Caco-2 (cell line): ENCODE measurements at places on chromosomes 2 and 18.

- no peak for DNase-seq
Measured at GRCh38 chr2:215994911-215995310, 18.4 kb downstream of the MREG start.

DNA sequence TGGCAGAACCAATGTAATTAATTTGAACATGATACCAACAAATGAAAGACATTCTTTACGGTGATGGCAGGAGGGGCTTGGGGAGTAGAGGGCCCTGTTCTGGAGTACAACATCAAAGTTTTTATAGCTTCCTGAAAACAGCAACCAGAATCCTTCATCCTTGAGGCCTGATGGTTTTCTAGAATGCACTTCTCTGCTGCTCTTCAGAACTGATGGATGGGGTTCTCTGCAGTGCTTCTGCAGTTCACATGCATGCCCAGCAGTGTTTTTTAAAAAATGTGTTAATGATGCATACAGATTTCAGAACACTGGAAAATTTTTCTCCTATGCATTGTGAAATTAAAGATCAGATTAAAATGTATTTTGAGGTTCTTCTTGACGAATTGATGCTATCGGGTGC lies 2.5 kb downstream of the LTBP1 start:
- DNase-seq: no peak

- no peak for DNase-seq
Measured at GRCh38 chr18:13416208-13416607, 197.6 kb downstream of the LDLRAD4 start.

GRCh38 chr18:78979056-78979729 lies 425 bp upstream of the SALL3 start:
- no peak for DNase-seq

GRCh38 chr18:57909620-57910019 lies 106.5 kb upstream of the ATP8B1 start:
- no peak for DNase-seq

DNA sequence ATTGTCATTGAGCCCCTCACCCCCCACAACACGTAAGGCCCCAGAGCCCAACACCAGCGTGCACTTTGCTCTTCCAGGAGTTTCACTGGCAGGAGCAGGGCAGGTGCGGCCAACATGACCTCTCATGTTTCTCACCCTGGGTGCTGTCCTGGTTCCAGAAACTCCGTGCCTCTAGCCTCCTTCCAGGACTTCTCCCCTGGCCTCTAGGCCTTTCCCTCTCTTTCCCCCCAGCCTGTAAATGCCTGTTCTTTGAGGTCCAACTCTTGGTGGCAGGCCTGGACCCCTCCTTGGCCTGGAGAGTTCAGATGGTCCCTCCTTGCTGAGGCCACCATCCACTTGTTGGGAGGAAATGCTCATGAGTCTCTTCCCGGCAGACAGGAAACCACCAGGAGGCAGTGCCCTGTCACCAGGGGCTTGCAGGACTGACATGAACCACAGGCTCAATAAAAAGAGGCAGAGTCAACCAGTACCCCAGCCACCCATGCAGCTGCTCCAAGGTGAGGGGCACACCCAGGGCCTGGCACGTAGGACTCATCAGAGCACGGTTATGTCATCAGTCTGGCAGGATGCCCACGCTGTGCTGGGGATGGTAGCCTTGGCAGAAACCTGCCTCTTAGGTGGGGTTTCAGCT lies 1.5 kb downstream of the MALL start:
- DNase-seq: peak; percentile 30

GRCh38 chr2:240212425-240213225 lies 72.2 kb upstream of the OTOS start:
- DNase-seq: no peak

DNA sequence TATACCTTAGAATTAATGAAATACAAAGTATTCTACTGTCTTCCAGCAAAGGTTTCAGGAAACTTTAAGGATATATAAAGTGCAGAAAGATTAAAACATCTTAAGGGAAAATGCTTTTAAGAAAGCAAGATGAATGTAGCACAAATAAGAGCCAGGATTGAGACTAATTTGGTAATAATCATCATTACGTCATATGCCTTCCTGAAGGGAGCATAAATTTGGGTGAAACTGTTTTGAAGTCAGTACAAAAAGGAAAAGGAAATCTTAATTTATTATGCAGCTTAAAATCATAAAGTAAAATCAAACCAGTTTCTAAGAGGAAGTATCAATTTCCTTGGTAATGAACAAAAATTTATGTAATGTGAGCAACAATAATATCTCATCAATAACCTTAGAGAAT lies 221.7 kb downstream of the CTNNA2 start:
- no peak for DNase-seq

- DNase-seq: no peak
Measured at GRCh38 chr2:170984079-170984478, 55.0 kb downstream of the GORASP2 start.

GRCh38 chr2:240920783-240921231 lies 14.7 kb downstream of the CROCC2 start:
- DNase-seq: no peak

- DNase-seq: no peak
Measured at GRCh38 chr2:174593574-174594203, 3.9 kb downstream of the WIPF1 start.

GRCh38 chr2:105736145-105736544 lies 8.6 kb upstream of the NCK2 start:
- DNase-seq: no peak

- no peak for DNase-seq
Measured at GRCh38 chr2:32712870-32713269, 85.0 kb downstream of the TTC27 start.

GRCh38 chr2:66233981-66234380 lies 200.9 kb upstream of the MEIS1 start:
- DNase-seq: peak; percentile 24

GRCh38 chr18:78505851-78506461 lies 473.7 kb upstream of the SALL3 start:
- no peak for DNase-seq

DNA sequence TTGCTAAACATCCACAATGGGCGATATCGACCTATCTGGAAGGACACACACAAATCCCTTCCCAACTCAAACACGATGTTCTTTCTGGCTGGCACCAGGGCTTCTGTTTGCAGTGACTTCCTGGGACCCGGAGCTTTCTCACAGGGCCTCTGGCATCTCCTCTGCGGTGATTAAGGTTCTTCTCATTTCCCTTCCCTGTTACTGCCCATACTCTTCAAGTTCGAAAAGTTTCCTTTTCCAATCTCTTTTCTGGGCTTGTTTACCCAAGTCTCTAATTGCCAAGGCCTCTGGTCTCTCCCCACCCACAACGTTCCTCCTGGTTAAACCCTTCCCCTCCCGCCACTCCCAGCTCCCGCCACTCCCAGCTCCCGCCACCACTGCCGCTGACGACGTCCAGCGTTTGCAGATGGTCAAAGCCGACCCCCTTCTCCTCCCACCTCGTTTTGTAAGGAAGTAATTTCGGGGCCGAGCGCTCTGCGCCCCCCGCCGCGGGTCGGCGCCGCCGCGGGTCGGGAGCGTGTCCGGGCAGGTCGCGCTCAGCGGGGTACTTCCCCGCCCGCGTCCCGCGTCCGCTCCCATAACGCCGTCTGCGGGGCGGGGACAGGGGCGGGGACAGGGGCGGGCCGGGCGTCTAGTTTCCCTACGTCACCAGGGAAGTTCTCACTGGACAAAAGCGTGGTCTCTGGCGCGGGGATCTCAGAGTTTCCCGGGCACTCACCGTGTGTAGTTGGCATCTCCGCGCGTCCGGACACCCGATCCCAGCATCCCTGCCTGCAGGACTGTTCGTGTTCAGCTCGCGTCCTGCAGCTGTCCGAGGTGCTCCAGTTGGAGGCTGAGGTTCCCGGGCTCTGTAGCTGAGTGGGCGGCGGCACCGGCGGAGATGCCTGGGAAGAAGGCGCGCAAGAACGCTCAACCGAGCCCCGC lies at the start of gene PMAIP1:
TSS of gene PMAIP1 (plus strand) at position 699 of the 924 bp plus-strand sequence. CDS start at position 881, 182 bp downstream.
- DNase-seq: peak; percentile 70

GRCh38 chr2:161243312-161243711 lies 64.9 kb upstream of the PSMD14 start:
- DNase-seq: no peak

DNA sequence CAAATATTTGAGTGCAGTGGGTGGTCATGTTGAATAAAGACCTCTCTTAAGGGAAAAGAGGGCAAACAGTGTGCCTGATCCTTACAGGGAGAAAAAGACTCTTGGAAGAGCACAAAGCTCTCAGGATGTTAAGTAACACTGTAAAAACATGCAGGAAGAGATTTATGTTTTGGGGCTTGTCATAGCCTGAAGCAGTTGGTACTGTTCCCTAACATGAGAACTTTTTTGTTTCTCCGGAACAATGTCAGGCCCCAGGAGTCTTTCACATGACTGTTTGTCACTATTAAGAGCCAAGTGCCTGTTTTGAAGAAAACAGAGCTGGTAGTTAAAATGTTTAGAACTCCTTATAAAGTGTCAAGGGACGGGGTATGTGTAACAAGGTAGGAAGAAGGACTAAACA lies 83.7 kb upstream of the B3GNT2 start:
- no peak for DNase-seq

DNA sequence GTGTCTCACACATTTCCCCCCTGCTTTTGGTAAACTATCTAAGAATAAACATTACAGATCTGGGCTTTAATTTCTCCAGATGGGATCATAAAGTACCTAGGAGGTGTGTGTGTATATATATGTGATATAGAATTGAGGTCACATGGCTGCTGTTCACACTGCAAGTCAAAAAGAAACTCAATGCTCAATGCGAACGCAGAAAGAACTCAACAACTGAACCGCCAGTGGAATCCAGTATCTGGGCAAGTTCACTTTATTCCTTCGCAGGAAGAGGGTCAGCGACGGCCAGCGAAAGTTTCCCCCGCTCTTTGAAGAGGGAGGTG lies 17.7 kb downstream of the POU3F3 start:
- DNase-seq: no peak

GRCh38 chr2:129481306-129482219 lies 497.9 kb upstream of the RAB6C start:
- no peak for DNase-seq

DNA sequence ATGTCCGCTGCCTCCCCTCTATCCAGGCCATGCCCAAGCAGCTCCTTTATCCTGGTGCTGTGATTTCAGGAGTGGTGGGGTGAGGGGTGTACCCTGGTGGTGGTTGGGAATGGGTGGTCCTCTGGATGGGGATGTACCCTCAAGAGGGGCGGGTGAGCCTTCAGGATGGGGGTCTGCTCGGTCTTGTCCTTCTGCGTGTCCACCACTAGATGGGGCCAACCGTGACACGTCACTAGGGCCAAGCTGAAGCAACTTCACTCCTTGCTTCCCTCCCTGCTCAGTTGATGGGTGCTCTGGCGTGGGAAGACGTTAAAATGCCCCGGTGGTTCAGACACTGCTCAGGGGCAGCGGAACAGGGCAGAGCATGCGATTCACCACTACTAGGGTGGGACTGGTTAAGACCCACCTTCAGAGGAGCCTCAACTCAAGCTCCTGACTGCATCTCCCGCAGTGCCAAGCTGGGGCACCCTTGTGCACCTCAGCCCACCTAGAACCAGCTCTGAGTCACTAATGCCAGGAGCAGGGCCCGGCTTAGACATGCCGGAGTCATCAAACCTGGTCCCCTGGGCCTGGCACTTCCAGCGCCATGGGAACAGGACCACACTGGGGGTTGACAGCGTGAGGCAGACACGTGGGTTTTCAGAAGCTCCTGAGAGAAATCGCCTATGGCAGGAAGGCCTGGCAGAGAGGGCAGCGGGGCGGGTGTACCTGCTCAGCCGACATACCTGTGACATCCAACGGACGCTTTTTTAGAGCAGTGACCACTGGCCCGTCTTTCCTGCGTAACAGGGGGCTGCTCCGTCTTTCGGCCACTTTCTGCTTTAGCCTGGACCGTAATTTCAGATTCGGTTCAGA lies 256.7 kb downstream of the HDAC4 start:
- DNase-seq: no peak

- DNase-seq: no peak
Measured at GRCh38 chr2:101121174-101121573, 30.0 kb downstream of the TBC1D8 start.

GRCh38 chr2:41722668-41723369 lies 325.0 kb upstream of the PKDCC start:
- no peak for DNase-seq

GRCh38 chr2:73952499-73953446 lies 26.1 kb downstream of the DGUOK start:
- DNase-seq: no peak

GRCh38 chr2:217192366-217192765 lies 332.5 kb upstream of the TNP1 start:
- no peak for DNase-seq

- DNase-seq: no peak
Measured at GRCh38 chr2:73914667-73915066, 12.0 kb upstream of the DGUOK start.

DNA sequence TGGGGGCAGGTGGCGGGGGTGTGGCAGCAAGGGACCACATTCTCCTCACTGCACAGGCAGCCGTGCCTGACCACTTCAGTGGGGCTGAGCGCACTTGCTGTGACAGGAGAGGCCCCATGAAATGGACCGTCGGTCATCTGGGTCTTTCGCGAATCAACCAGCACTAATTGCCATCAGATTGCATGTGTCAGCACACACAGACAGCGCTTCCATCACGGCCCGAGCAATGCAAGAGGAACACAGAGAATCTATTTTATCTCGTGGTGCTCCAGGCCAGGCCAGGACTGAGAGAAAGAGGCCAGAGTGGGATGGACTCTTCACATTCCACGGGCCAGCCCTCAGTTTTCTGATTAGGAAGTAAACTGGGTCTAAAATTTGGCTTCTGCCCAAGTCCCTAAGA lies 87.0 kb downstream of the EIPR1 start:
- no peak for DNase-seq
